Stimulated activated CD8-positive, alpha-beta memory T cell treated with anti-CD3 and anti-CD28 coated beads, Interleukin-7, amount 100 ng/mL, for 4 hours (primary cell): ENCODE measurements at places on chromosomes 3 and 15.

GRCh38 chr3:66702126-66702525 lies 201.3 kb upstream of the LRIG1 start:
- no peak for DNase-seq

GRCh38 chr3:84946240-84946639 lies 12.5 kb upstream of the CADM2 start:
- no peak for DNase-seq

- no peak for DNase-seq
These were observed 15.8 kb upstream of the KCNMB2 start for GRCh38 chr3:178520451-178520850.

GRCh38 chr15:29334544-29334943 lies 64.9 kb upstream of the NSMCE3 start:
- no peak for DNase-seq

DNA sequence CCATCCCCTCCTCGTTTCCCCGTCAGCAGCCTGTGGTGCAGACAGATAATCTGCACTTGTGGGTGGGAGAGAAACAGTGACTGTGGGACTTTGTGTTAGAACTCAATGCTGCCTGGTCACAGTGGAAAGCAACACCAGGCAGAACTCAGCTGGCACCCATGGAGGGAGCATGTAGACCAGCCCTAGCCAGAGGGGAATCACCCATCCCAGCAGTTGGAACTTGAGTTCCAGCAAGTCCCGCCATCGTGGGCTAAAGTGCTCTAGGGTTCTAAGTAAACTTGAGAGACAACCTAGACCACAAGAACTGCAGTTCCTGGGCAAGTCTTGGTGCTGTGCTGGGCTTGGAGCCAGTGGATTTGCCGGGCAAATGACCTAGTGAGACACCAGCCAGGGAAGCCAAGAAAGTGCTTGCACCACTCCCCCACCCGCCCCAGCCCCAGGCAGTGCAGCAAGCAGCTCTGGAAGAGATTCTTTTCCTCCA lies 24.4 kb downstream of the ISG20 start:
- DNase-seq, result no peak

DNA sequence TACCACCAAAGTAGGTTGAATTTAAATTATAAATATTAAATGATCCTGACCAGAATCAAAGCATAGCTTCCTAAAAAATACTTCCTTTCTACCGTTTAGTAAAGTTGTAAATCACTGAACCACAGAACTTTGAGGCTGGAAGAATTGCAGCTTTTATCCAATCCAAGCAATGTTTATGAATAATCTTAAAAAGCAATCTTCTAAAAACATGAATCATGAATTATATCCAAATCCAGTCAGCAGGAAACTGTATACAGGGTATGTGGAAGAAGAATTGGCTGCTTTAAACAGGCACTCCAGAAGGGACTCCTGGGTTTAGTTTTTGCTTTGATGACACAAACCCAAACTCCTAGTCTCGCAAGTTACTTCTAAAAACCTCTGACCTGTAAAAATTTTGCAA lies 30.2 kb downstream of the HEG1 start:
- no peak for DNase-seq

DNA sequence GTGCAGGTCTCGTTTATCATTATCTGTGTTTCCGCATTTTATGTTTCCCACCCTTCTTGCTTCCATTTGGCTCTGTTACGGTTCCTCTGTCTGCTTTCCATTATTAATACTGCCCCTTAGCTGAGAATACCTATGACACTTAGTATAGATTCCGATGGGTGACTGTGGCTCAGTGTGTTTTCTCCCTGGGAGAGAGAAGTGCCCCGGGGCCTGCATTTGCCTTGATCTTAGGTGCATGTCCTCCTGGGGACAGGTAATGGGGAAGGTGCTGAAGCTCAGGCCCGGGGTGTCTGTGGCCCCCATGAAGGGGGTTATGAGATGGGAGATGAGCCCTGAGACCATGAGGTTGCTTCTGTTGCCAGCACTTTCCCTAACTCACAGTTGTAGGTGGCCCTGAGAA lies 43.4 kb upstream of the PCSK6 start:
- DNase-seq, result no peak

DNA sequence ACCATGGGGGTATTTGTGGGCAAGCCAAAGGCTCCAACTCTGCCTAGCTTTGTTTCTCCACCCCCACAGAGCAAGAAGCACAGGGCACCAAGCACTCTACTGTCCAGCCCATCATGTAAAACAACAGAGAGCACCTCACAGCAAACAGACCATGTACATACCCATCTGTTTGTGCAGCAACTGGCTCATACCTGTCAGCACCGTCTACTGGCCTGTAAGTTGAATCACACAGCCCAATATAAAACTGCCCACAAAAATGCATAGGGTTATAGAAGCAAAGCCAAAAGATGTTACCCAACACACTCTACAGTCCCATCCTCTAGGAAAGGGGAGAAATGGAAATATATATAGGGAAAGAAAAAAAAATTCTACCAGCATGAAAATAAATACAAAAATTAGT lies 139.7 kb upstream of the CPNE4 start:
- DNase-seq, result no peak

DNA sequence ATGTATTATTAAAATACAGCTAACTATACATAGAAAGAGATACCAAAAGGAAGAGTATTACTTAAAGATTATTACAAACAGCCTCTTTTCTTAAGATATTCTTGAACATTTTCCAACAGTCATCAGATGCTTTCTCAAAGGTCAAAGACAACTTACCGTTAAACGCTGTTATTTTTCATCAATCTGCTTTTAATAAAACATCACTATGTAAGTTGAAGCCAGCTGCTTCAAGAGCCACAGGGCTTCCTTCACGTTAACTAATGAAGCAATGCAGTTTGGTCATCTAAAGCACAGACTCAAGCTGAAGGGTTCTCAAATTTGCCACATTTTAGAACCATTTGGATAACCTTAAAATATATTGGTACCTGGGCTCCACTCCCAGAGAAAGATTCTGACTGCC lies 578.8 kb downstream of the ROBO2 start:
- DNase-seq, result no peak

- DNase-seq, result no peak
These were observed 65.6 kb downstream of the NIPA2 start for GRCh38 chr15:22903961-22904534.

GRCh38 chr3:155946178-155946577 lies 75.7 kb downstream of the GMPS start:
- DNase-seq, result no peak

- DNase-seq, result no peak
These were observed 2.5 kb downstream of the CLDN11 start for GRCh38 chr3:170421111-170421641.

DNA sequence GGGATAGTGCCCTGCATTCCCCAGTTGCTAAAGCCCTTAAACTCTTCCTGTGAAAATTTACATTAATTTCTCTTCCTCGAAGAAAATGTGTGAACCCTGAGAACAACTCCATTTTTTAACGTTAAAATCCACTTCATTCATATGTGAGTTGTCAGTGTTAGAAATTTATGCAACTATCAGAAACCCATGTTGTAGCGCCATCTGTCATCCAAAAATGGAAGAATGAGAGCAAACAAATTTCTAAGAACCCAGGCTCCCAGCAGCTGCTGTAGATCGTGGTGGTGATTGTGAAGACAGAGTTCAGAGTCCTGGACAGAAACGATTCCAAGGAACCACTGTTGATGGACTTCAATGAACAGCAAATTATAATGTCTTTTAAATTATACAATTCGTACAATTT lies 179.7 kb upstream of the NDN start:
- DNase-seq, result no peak

DNA sequence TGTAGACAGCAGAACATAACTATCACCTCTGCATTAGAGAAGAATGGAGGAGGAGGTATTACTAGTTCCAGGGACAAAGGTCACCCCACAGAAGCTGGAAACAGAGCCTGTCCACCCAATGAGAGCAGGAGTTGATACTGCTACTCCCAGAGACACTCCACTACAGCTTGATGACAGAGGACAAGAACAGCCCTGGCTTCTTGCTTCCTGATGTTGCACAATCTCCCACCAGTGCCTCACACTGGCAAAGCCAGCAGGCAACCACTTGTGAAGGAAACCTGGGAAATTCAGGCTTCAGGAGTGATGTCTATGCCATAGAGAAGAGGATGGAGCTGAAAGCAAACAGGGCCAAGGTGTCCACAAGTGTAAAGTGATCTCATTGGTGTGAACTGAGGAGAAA lies 78.0 kb upstream of the POU1F1 start:
- DNase-seq, result no peak

- DNase-seq, result no peak
These were observed 7.5 kb upstream of the TGFBR2 start for GRCh38 chr3:30598668-30599545.

GRCh38 chr3:114816052-114816451 lies 331.0 kb downstream of the ZBTB20 start:
- DNase-seq, result no peak

- DNase-seq, result no peak
These were observed 4.1 kb downstream of the TF start for GRCh38 chr3:133750259-133750656.

DNA sequence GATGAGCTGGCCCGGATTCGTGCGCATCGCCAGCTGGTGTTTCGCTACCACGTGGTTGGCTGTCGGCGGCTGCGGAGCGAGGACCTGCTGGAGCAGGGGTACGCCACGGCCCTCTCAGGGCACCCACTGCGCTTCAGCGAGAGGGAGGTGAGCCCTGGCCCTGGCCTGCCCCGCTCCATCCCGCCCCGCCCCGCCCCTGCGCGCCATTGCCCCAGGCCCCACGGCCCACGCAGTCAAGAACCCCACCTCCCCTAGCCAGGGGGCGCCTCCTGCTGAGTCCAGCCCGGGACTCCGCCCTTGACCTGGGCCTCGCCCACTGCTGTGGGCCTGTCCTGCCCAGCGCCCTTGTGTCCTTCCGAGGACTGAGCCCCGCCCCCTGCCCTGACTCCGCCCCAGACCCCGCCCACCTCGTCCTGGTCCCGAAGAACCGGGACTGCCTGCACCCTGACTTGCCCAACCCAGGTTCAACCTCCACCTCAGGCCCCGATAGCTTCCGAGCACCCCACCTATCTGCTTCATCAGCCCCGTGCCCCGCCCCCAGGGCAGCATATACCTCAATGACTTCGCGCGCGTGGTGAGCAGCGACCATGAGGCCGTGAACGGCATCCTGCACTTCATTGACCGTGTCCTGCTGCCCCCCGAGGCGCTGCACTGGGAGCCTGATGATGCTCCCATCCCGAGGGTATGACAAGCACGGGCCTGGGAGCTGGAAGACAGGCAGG lies 14.8 kb downstream of the NT5DC2 start:
- DNase-seq, result no peak

DNA sequence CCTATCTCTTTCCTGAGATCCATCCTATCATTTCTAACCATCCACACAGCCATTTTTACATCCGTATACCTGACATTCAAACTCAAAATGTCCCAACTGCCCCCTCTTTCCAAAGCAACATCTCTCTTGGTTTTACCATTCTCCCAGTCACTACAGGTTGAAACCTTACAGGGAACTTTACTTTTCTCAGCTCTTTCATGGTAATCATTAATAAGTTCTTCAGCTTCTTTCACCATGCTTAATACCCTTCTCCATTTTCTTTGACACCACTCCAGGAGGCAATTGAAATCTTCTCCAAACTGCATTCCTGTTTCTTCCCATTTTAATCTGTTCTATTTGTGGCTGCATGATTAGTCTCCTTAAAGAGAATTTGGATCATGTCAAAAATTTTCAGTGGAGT lies 352.5 kb downstream of the GAP43 start:
- no peak for DNase-seq
